ENCODE measurements at places on chromosomes 1 and 21. TPM values are rescaled to one million over a fixed set of nuclear protein-coding genes. Genes with fewer than 3 reads are reported as not detected.

The HCRTR1 gene
- total RNA-seq, result not detected

The ISG15 gene
- 14.9 TPM for total RNA-seq

The UQCRHL gene
- total RNA-seq, result 0.96 TPM

The LCE2A gene
- total RNA-seq, result not detected

The TPM3 gene
- 242 TPM for total RNA-seq

The IFNAR2 gene
- 55.2 TPM for total RNA-seq

The BGLAP gene
- total RNA-seq, result 2.2 TPM

The C8B gene
- not detected for total RNA-seq

The NFASC gene
- 52.3 TPM for total RNA-seq

The DRAXIN gene
- 0.08 TPM for total RNA-seq

The ATP1A4 gene
- total RNA-seq, result 16.5 TPM

The CDC42BPA gene
- 51.5 TPM for total RNA-seq

The OPRD1 gene
- total RNA-seq, result not detected

The ZNHIT6 gene
- total RNA-seq, result 30.7 TPM

The NHLH2 gene
- 0.31 TPM for total RNA-seq

The CTSE gene
- total RNA-seq, result 25.3 TPM

The SNRNP40 gene
- 67.6 TPM for total RNA-seq

The HEYL gene
- total RNA-seq, result 8.2 TPM

The CCDC17 gene
- total RNA-seq, result 2.4 TPM

The GNAT2 gene
- not detected for total RNA-seq

The TTLL7 gene
- total RNA-seq, result 29.2 TPM

The REN gene
- 0.89 TPM for total RNA-seq

All from ureter (tissue), 1 donor.